ENCODE measurements at places on chromosomes 13 and 19.

- no peaks in the 10 kb centered on the region for H3K36me3 ChIP-seq
- H3K27me3 ChIP-seq: no peaks in the 10 kb centered on the region
- no peak overlapping the region for H3K4me3 ChIP-seq
- H3K4me1 ChIP-seq: peaks cover 2% of the 10 kb centered on the region
- no peak for DNase-seq
- H3K27ac ChIP-seq: no peak overlapping the region
These were observed 125.0 kb downstream of the TNFRSF19 start for GRCh38 chr13:23695196-23695595.

GRCh38 chr13:24135674-24136300 is 24.7 kb upstream of the SPATA13 start:
- no peaks in the 10 kb centered on the region for H3K36me3 ChIP-seq
- no peaks in the 10 kb centered on the region for H3K27me3 ChIP-seq
- DNase-seq: no peak
- no peak overlapping the region for H3K27ac ChIP-seq
- H3K4me3 ChIP-seq: no peak overlapping the region

DNA sequence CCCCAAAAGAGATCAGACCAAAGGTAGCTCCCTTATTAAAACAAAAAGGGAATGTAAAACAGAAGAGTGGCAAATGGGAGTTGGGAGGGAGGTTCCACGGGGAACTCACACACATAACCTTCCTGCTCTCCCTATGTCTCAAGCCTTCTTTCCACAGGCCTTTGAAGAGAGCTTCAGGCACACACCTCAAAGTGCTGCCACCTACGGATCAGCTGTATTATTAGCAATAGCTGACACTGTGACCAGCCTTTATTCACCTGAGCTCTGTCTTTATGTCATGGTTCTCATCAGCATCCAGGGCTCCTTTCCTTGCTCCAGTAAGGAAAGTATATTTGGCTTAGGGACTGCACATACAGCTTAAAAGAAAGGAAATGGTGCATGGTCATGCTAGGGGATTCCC is 11.3 kb downstream of the ZNF571 start:
- 0 out of 2 replicates have a peak, but pooled peaks cover 2% of the 10 kb centered on the region for H3K36me3 ChIP-seq
- no peaks in the 10 kb centered on the region for H3K27me3 ChIP-seq
- no peak for DNase-seq
- no peak overlapping the region for H3K4me3 ChIP-seq
- H3K4me1 ChIP-seq: no peaks in the 10 kb centered on the region

GRCh38 chr13:32940601-32941000 is 75.6 kb upstream of the KL start:
- H3K27ac ChIP-seq: no peak overlapping the region
- no peak for DNase-seq
- no peaks in the 10 kb centered on the region for H3K27me3 ChIP-seq
- H3K36me3 ChIP-seq: no peaks in the 10 kb centered on the region

- no peaks in the 10 kb centered on the region for H3K36me3 ChIP-seq
- no peaks in the 10 kb centered on the region for H3K4me1 ChIP-seq
- no peak overlapping the region for H3K27ac ChIP-seq
- H3K4me3 ChIP-seq: no peak overlapping the region
- no peak for DNase-seq
These were observed 264.9 kb downstream of the ITGBL1 start for GRCh38 chr13:101717353-101717752.

GRCh38 chr19:3695986-3696659 is 4.1 kb downstream of the PIP5K1C start:
- no peak for DNase-seq
- no peaks in the 10 kb centered on the region for H3K27me3 ChIP-seq
- peaks cover 1% of the 10 kb centered on the region for H3K4me1 ChIP-seq
- peaks cover 2% of the 10 kb centered on the region for H3K36me3 ChIP-seq
- no peak overlapping the region for H3K27ac ChIP-seq
- no peak overlapping the region for H3K4me3 ChIP-seq

GRCh38 chr13:104357174-104357573 is 1291.0 kb upstream of the SLC10A2 start:
- H3K36me3 ChIP-seq: no peaks in the 10 kb centered on the region
- no peak for DNase-seq
- no peaks in the 10 kb centered on the region for H3K4me1 ChIP-seq
- H3K27ac ChIP-seq: no peak overlapping the region

DNA sequence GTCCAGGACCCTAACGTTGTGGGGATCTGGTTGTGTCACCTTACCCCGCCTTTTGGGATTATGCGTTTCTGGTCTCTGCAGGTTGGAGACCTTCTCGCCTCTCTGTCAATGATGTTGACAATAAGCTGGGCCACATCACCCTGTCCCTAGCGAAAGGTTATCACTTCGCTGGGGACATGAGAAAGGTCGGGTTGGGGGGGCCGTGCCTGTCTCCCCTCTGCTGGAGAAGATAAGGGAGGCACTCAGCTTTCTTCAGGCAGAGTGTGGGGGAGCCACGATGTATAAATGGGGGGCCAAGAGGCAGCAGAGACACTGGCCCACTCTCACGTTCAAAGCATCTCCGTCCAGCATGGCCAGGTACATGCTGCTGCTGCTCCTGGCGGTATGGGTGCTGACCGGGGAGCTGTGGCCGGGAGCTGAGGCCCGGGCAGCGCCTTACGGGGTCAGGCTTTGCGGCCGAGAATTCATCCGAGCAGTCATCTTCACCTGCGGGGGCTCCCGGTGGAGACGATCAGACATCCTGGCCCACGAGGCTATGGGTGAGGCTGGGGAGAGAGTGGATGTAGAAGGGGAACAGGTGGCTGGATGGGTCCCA is at the start of gene RLN3:
TSS of gene RLN3 (plus strand) at position 293 of the 595 bp plus-strand sequence. CDS start at position 350, 57 bp downstream.
- DNase-seq: no peak
- no peaks in the 10 kb centered on the region for H3K27me3 ChIP-seq
- no peaks in the 10 kb centered on the region for H3K4me1 ChIP-seq
- no peaks in the 10 kb centered on the region for H3K36me3 ChIP-seq
- no peak within 1 kb of the TSS for H3K27ac ChIP-seq

DNA sequence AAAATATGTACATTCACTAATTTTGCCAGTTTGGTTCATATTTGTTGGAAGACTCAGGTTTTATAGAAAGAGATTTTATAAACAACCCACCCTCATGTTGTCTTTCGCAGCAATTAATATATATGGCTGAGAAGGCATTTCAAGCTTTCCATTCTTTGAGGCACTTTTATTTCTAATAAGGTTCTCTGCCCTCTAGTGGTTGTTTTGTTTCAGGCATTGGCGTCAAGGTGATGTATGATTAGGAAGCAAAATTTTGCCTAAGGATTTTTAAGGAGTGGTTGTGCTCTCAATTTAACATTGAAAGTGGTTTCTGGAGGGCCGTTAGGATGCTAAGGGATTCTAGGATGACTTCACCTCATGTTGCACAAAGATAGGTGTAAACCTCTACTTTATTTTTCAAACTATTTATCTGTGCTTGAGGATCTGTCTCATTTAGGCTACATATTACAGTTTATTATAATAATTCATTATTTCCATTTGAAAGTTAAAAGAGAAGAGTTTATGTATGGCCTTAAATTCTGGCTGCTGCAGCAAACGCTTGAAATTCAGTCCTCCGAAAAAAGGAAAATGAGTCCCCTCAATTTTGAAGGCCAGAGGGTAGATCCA is 35.9 kb downstream of the OXGR1 start:
- H3K27ac ChIP-seq: no peak overlapping the region
- no peaks in the 10 kb centered on the region for H3K27me3 ChIP-seq
- H3K36me3 ChIP-seq: no peaks in the 10 kb centered on the region
- H3K4me1 ChIP-seq: no peaks in the 10 kb centered on the region
- no peak overlapping the region for H3K4me3 ChIP-seq

All from iPS DF 6.9 (cell line).